ENCODE measurements at places on chromosomes 6 and 20.

DNA sequence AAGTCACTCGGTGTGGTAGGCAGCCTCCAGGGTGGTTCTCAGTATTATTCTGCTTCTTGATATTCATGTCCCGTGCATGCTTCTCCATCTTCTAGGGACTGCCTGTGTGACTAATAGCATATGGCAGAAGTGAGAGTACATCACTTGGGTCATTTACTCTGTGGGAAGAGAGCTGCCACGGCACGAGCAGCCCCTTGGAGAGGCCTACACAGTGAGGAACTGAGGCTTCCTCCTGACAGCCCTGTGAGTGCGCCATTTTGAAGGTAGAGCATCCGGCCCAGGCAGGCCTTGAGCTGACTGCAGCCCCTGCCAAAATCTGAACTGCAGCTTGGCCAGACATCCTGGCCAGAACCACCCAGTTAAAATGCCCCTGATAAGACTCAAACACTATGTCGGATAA lies 17.3 kb upstream of the MCUR1 start:
- no peak for DNase-seq
- no peaks in the 10 kb centered on the region for H3K4me1 ChIP-seq
- no peak overlapping the region for H3K27ac ChIP-seq

GRCh38 chr6:117389227-117390057 lies 36.3 kb downstream of the ROS1 start:
- DNase-seq = no peak
- no peaks in the 10 kb centered on the region for H3K27me3 ChIP-seq
- H3K36me3 ChIP-seq = no peaks in the 10 kb centered on the region
- H3K4me3 ChIP-seq = no peak overlapping the region
- H3K27ac ChIP-seq = no peak overlapping the region

DNA sequence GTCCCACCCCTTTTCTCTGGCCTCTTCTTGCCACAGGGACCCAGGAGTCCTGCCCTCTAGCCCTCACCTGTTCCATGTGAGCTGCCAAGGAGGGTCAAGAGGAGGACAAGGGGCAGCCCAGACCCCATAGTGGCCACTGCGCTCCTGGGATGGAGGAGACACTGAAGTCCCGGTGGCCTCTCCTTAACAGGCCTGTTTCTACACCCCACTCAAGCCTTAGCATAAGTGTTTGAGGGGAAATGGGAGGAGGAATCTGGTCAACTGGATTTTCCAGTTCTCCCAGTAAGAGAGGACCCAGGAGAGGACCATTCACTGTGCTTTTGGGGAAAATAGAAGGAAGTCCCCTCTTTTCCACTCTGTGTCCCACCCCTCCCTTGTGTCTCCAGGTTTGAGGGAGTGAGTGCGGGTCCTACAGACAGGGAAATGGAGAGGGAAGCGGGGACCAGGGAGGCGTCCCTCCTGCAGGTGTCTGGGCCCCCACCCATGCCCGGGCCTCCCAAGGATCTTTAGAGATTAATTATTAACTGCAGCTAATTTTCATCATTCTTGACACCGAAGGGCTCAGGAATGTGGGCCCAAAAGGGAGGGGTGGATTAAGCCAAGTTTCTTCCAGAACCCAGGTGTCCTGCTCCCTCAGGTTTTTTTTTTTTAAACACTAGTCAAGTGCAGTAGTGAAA lies at the start of gene SFTA2:
TSS of gene SFTA2 (minus strand) at position 202 of the 677 bp plus-strand sequence. CDS start at position 128, 74 bp downstream.
- no peaks in the 10 kb centered on the region for H3K4me1 ChIP-seq
- no peak within 1 kb of the TSS for H3K27ac ChIP-seq
- no peak within 1 kb of the TSS for H3K4me3 ChIP-seq
- no peak for DNase-seq
- H3K36me3 ChIP-seq = no peaks in the 10 kb centered on the region

DNA sequence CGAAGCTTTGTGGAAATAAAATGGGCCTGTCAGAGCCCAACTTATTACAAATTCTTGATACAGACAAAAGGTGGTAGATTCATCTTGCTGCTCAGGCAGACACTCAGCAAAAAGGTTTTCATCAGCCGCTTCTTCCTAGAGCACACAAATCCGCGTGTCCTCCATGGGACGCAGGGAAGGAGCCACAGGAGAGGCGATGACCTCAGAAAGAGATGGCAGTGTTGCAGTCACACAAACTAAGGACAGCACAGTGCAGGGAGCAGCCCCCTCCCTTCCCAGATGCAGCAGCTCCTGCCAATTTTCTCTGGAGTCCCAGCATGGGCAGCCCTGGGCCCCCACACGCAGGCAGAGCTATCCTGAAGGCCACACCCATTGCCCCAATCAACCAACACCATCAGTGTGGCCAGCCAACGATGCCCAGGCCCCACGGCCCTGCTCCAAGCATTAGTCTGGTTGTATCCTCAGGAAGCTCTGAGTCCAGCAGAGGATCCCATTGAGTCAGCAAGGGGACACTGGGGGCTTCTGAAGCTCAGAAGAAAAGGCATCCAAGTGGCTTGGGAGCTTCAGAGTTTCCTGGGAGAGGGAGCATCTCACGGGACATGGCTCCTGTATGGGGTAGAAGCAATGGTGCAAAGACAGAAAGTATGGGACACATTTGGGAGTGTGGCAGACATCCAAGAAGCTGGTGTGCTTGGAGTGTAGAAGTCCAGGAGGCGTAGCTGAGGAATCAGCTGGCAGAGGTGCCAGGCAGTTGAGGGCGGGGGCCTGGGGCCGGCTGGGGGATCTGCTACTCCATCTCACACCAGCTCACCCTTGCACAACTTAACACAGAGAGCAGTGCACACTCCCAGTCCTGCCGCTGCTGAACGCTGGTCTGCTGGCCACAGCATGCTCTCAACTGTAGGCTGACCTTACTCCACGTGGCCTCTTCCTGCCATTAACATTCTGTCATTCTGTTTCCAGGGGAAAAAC lies 142.1 kb upstream of the CST7 start:
- no peak overlapping the region for H3K4me3 ChIP-seq
- H3K27ac ChIP-seq = no peak overlapping the region
- H3K4me1 ChIP-seq = no peaks in the 10 kb centered on the region
- no peaks in the 10 kb centered on the region for H3K36me3 ChIP-seq
- DNase-seq = no peak

GRCh38 chr20:1505361-1505760 lies 14.1 kb upstream of the SIRPB2 start:
- H3K27me3 ChIP-seq = no peaks in the 10 kb centered on the region
- H3K27ac ChIP-seq = no peak overlapping the region
- H3K4me1 ChIP-seq = no peaks in the 10 kb centered on the region
